ENCODE measurements at places on chromosomes 5 and 9.

DNA sequence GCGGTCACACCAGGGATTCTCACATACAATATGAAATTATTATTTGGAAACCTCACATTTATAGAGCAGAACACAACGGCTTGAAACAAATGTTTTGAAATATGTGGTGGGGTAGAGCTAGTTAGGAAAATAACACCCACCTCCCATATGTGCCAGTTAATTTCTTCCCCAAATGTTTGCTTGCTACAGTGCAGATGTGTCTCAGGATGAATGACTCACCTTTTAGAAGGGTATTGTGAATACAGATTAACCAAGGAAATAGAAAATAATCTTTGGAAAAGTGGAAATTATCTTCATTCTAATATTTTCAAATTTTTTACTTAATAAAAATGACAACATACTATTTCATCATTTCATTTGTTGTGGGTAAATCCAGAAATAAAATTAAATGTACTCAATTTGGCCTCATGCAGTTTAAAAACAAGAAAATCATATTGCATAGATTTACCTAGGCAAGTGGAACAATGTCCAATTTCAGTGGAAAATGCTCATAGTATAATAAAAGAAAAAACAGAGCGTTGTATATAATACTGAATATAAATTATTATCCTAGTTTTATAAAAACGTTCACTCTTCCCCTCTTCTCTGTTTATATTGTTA is 39.3 kb upstream of the RICTOR start:
- no peak for DNase-seq

- DNase-seq, result no peak
Measured at GRCh38 chr5:77192441-77193050, 17.9 kb upstream of the PDE8B start.

GRCh38 chr9:90580576-90580975 is 62.0 kb downstream of the DIRAS2 start:
- no peak for DNase-seq

DNA sequence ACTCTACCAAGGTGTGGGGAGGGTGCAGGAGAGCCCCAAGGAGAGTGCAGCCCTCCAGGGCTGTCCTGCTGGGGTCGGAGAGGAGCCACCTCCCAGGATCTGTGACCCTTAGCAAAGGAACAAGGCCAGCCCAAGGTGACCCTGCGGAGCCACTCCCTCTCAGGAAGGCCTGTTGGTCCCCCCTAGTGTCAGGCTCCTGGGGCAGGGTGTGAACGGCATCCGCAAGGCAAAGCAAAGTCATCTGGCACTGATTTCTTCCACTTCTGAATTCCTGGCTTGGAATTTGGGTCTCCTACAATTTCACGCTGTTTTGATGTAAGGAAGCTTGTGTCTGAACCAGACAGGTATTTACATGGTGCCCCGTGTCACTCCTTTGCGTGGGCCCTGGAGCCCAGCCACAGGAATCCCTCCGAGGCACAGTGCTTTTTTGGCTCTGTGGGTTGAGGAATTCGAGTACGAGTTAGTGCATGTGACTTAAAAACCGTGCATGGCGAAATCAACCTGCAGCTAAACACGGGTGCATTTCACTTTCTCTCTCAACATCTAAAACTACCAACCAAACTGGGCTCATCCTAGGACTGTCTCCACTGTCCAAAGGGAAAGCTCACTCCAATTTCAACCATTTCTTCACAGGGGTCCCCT is 24.5 kb upstream of the GFPT2 start:
- no peak for DNase-seq

- DNase-seq, result no peak
Measured at GRCh38 chr9:74205056-74205455, 292.1 kb upstream of the RORB start.

GRCh38 chr5:90220554-90220953 is 189.0 kb downstream of the CETN3 start:
- no peak for DNase-seq

GRCh38 chr5:139113892-139114291 is 84.3 kb downstream of the SIL1 start:
- no peak for DNase-seq

GRCh38 chr9:132243156-132244074 is 81.6 kb downstream of the NTNG2 start:
- peak; percentile 28 for DNase-seq

DNA sequence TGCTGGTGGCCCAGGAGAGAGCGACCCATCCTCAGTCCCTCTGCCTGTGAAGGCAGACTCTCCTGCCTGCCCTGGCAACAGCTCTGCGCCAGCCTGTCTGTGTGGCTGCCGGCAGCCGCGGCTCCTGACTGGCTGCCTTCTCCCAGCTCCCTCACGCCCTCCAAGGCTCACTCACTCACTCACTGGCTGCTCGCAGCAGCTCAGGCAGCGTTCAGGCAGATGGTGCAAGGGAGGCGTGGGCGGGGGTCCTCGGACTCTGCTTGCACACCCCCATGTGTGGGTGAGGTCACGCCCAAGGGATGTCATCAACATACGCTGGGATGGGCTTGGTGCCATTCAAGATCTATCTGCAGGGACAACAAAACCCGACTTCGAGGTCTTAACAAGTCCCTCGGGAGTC is 66.7 kb downstream of the DAB2IP start:
- DNase-seq, result no peak

- peak; percentile 70 for DNase-seq
Measured at GRCh38 chr9:83062651-83063527, at the start of gene RASEF. Gene RASEF (minus strand): TSS chr9:83063142. CDS start chr9:83062867, 275 bp downstream.

DNA sequence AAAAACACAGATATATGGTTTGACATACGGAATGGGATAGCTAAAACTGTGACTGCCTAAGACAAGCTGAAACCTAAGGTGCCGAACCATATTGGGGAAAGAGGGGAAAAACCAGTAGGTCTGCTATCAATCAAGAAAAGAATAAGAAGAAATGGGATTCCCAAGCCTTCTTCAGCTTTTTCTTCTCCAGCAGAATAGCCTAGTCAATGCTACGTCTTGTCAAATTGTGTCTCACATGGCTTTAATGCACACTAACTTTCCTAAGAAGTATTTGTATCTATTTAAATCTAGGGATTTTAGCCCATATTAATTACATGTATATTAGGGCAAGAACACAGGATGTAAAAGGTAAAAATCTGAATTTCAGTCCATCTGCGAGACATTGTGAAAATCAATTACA is 797 bp upstream of the FBXO38 start:
- DNase-seq, result no peak

DNA sequence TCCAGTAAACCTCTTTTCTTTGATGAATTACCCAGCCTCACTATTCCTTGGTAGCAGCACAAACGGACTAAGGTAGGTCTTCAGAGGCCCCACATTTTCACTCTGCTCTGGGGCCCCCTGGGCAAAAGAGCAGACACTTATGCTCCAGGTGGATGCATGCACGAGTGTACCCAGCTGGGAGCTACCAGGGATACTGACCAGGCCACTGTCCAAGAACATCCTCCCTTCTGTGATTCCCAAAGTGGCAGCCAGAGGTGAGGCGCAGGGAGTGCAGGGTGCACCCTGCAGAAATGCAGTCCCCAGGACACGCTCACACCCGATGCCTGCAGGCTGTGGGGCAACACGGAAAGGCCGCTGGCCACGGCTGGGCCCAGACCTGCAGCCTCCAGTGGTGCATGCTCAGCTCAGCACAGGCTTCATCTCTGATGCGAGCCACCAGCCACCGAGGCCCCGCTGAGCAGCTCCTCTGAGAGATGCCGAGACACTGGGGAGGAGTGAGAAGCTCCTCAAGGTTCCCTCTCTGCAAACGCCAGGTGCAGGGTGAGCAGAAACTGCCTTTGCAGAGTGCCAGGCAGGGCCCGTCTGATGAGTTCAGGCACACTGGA is 48.1 kb upstream of the OLFM1 start:
- peak; percentile 4 for DNase-seq
